Head of caudate nucleus (tissue), 42 donors: ENCODE measurements at places on chromosomes 13 and 19.

- peak; percentile 5 for DNase-seq
These were observed 58.4 kb downstream of the RASA3 start for GRCh38 chr13:114073881-114074612.

- peak; percentile 24 for DNase-seq
These were observed 12.6 kb downstream of the LRRC4B start for GRCh38 chr19:50555450-50556281.

DNA sequence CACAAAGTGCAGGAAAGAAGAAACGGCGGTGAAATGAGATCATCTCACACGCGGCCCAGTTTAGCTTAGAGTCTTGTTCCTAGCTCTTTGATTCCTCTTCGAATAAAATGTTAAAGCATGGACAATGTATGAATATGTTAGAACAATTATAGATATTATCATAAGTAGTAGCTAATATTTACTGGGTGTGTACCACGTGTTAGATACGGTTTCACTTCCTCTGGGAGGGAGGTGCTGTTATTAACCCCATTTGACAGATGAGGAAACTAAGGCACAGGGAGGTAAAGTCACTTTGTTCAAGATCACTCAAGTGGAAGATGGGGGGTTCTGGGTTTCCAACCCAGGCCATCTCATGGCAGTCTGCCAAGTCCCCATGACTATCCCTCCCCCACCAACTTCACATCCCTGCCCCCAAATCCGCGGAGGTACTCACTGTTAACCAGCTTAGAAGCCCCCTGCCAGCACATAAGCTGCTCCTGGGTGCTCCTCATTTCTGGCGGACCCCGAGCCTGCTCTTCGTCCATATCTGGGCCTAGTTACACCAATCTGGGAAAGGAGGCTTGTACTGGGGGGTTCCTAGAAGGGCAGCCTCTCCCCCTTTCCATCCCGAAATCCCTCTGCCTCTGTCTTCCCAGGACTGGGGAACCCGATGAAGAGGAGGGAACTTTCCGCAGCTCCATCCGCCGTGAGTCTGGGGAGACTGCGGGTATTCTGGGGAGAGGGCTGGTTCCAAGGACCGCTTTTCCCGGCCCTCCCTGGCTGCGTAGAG is 1.0 kb upstream of the FXYD7 start:
- no peak for DNase-seq

- no peak for DNase-seq
These were observed 6.1 kb upstream of the ARRDC2 start for GRCh38 chr19:18001777-18002345.

DNA sequence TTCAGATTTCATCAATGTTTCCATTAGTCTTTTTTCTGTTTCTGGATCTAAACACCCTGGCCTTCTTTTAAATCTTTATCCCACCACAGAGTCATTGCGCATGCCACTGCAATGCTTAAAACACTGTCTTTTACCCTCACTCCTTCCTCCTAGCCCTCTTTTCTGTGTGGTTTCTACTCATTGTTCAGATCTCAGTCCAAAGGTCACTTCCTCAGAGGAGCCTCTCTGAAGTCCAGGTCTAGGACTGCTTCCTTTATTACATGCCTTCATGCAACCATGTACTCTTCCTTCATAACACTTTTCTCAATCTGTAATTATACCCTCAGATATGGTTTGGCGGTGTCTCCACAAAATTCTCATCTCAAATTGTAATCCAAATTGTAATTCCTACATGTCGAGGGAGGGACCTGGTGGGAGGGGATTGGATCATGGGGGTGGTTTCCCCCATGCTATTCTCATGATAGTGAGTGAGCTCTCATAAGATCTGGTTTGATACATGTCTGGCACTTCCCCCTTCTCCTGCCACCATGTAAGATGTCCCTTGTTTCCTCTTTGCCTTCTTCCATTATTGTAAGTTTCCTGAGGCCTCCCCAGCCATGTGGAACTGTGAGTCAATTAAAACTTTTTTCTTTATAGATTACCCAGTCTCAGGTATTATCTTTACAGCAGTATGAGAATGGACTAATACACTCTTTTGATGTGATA is 808.9 kb downstream of the DIAPH3 start:
- DNase-seq: no peak
